Kidney capillary endothelial cell (primary cell): ENCODE measurements at places on chromosomes 1 and 21.

GRCh38 chr21:29717659-29718058, 222.1 kb downstream of the GRIK1 start:
- no peak for DNase-seq

DNA sequence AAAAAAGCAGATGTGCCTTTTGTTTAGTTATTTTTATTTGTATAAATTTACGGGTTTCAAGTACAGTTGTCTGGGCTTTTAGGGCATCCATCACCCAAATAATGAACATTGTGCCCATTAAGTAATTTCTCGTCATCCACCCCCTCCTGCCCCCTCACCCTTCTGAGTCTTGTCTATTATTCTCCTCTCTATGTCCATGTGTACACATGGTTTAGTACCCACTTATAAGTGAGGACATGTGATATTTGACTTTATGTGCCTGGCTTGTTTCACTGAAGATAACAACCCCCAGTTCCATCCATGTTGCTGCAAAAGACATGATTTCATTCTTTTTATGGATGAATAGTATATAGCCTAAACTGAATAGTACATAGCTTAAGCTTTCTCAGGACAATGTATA, 189.2 kb downstream of the ZP4 start:
- DNase-seq: no peak

DNA sequence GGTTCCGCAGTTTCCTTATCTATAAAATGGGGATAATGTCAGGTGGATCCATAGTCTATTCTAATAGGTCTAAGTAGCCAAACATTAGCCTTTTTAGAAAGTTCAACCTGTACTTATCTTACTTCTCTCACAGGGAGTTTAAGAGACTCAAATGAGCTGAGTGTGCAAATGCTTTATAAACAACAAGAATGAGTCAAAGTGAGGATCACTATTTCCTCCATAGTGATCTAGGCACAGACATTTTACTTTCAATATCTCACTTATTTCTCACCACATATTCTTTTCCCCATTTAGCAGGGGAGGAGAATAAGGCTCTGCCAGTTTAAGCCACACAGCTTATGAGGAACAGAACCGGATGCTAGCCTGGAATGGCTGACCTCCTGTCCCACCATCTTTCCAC, 92.1 kb upstream of the LMO4 start:
- no peak for DNase-seq

GRCh38 chr1:112528076-112528475, 19.3 kb downstream of the WNT2B start:
- DNase-seq: no peak

GRCh38 chr1:81233591-81233990, 567.1 kb upstream of the ADGRL2 start:
- DNase-seq: no peak

DNA sequence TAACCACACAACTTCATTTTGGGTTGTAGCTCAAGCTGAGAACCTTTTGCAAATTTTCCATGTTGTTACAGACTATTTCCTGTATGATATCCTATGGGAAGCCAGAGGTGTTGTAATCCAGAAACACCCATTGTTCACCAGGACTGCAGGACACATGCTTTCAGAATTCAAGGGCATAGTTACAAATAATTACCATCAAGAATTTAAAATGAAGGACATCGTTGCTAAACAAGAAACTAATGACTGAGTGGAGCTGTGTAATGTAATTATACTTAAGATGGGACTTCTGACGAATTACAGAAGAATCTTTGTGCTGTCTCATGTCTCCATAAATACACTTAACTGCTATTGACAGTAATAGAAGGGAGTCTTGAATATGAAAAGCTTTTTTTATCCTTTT, 47.6 kb upstream of the HOOK1 start:
- DNase-seq: peak; percentile 30

GRCh38 chr1:214317300-214317699, 36.3 kb downstream of the SMYD2 start:
- DNase-seq: no peak

DNA sequence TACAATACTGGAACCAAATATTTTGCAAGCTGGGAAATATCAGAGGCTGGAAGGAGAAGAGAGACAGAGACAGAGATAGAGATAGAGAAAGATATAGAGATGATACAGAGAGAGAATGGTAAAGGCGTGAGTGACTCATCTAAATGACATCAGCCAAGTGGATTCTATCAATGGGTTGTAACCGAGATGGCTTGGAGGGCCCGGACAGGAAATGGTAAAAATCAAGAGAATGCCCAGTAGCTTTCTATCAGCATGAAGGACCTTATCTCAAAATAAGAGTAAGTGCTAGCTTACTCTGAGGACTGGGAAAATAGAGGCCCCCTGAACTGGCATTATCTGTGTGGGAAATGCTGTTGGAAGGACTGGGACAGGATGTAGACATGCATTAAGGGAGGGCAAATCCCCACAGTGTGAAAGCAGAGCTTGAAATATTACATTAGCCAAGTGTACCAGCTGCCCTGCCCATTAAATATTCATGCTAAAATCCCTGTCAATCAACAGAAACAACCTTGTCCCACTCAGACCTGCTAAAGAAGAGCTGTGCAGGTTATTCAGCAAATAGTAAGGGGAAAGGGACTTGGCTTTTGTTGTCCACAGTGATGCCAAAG, 76.6 kb upstream of the ZNF644 start:
- DNase-seq: no peak

DNA sequence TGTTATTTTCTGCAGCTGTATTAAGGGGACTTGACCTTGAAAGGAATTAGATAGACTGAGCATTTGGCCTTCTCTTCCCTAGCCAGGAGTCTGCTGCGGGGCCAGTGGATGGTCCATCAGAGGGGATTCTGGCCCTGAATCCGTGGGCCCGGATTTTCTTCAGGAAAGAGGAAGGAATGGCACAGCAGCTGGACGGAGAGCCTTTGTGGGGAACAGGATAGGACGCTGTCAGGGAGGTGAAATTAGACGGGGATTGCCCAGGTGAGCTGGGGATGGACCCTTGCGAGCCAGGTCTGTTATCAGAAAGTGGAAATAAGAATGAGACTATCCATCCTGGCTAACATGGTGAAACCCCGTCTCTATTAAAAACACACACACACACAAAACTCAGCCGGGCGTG, 1.7 kb upstream of the C2CD2 start:
- no peak for DNase-seq

GRCh38 chr1:236689713-236690569, 3.6 kb downstream of the ACTN2 start:
- no peak for DNase-seq

- DNase-seq: peak; percentile 60
Measured at GRCh38 chr1:234604495-234605398, 5.2 kb downstream of the IRF2BP2 start.

DNA sequence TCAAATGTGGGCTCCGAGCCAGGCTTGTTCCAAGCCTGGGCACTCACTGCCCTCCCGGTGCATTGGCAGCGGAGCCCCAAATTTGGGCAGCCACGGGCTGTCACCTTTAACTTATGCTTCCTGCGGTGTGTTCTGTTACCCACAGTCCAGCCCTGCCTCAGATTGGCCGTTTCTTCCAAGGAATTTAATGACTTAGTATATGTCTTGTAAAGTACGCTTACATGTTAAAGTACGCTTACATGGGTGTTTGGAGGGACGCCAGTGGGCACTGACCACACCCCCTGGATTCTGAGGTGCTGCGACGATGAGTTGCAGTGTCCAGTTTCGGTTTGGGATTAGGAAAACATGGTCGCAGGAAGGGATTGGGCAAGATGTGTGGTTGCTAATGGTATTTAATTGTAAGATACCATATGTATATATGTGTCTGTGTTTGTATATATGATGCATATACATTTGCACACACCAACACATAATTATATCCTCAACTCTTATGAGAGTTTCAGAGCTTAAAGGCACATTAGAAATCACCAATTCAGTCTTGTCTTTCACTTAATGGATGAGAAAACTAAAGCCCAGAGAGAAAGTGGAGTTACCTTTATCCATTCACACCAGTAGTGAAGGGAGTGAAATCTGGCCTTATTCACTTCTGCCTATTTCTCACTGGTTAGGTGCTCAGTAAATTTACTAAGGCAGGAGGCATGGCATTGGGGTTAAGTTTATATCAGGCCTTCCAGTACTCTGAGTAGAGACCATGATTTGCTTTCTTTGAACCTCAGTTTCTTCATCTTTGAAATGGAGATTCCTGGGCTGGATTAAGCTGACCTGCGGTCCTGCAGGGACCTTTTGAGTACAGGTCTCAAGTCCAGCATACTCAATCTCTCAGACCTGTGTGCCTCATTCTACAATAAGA, 1.0 kb downstream of the SMYD2 start:
- DNase-seq: peak; percentile 26

DNA sequence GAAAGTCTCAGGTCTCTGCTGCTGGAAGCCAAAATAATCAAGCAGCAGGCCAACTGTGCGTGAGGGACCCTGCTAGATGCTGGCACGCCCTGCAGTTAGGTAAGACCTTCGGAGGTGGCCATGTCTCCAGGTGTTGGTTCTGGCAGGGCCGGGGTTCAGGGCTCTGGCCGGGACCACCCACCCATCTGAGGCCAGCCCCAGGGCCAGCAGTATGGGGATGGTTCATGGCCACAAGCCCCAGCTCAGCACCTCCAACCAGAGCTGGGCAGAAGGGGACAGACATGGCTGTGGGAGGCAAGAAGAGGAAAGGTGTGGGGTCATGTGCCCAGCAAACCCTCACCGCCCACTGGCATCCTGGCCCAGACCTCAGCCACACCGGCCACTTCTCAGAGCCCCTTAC, 23.3 kb downstream of the LRP8 start:
- no peak for DNase-seq

DNA sequence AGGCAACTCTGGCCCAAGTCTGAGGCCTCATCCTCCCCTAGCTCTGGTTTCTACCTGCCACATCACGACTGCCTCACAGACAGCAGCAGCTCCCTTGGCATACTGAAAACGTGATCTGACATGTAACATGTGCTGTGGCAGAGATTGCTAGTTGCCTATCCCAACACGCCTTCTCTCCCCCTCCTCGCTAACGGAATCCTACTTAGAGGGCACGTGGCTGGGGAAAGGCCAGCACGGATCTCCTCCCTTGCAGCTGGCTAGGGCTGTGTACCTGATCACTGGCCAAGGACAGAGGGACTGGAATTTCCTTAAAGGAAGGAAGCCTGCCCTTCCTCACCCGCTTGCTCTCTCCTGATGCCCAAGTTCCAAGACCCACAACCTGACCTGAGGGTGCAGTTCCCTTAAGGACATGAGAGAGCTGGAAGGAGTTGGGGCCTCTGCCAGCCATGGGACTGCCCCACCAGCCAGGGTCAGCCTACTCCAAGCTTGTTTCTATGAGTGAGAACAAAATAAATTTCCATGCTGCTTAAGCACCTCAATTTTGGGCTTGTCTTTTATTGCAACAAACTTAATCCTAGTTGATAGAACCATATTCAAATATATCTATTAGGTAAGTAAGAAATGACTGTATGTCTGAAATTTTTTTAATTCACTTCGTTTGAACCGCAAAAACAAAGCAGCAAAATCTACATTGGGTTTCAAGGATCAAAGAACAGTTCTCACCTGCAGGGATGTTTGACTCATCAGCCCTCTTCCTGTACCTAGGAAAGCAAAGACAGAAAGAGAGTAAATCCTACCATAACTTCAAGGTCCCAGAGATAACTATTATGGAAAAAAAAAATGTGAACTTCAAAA, 7.2 kb downstream of the SETD4 start:
- no peak for DNase-seq

GRCh38 chr1:232547938-232548484, 81.9 kb downstream of the SIPA1L2 start:
- DNase-seq: no peak

DNA sequence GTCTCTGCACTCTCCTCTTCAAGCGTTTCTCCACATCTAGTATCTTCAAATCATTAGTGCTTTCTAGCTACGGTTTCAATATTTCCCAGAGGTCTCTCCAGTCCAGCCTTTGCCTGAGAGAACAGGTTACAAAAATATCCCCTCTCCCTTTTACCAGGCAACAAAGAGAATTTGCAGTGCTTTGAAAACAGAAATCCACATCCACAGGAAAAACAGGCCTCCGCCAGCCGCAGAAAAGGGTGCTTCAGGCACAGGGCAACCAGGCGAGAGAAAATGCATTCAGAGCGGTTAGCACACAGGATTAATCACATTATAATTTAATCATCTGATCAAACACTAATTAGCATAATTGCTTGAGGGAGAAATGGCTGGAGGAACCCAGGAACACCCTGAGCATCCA, 13.8 kb downstream of the DSCAM start:
- DNase-seq: no peak

DNA sequence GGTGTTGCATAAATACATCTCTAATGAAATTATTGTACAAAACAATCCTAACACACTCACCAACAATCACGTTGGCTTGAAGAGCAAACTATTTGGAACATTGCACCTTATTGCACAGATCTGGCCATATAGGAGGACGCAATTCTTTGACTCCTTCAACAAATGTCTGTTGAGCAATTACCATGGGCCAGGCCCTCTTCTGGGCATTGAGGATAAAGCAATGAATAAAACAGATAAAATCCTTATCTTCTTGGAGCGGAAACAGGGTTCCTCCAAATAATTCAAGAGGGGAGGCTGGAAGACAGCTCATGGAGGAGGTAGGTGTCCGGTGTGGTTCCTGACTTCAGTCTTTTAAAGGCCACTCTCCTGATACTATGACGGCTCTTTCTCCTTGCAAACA, 43.3 kb downstream of the PAX7 start:
- DNase-seq: no peak

GRCh38 chr21:38925923-38926322, 120.2 kb downstream of the ETS2 start:
- DNase-seq: peak; percentile 87

GRCh38 chr1:10727751-10728232, 68.7 kb downstream of the CASZ1 start:
- no peak for DNase-seq

GRCh38 chr1:196193896-196194559, 414.2 kb downstream of the KCNT2 start:
- DNase-seq: no peak

DNA sequence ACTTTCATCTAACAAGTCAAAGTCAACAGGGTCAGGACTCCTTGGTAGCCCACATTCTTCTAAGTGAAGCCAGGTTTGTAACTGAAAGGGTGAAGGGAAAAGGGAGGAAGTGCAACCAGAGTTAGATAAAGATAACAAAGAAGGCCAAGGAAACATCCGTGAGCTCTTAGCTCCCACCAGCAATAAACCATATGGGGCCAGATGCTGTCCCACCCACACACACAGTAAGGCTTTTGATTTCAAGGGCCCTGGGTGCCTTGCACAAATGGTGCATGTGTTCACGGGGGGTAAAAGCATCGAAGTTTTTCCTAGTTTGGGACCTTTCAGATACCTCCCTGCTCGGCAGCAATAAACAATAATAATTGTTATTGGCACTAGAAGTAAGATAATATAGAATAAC, 5.1 kb upstream of the TIAM1 start:
- no peak for DNase-seq
